ENCODE measurements at places on chromosomes 3 and 15.

- no peak for DNase-seq
Observed at GRCh38 chr3:188573956-188574355, 420.0 kb downstream of the LPP start.

DNA sequence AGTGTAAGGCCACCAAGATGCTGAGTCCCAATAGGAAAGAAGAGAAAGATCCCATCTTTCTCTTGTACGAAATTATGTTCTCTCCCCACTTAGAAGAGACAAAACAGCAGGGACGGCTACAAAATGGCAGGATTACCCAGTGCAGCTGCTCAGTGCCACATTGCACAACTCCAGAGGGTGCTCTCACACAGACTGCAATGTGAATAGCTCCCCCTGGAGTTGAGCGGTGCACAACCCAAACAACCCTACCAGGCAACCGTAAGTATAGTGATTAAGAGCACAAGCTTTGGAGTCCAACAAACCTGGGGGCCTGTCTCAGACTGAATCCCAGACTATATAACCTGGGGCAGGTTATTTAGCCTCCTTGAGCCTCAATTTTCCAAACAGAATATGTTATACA, 3.1 kb upstream of the BHLHE40 start:
- DNase-seq, result peak; percentile 66

DNA sequence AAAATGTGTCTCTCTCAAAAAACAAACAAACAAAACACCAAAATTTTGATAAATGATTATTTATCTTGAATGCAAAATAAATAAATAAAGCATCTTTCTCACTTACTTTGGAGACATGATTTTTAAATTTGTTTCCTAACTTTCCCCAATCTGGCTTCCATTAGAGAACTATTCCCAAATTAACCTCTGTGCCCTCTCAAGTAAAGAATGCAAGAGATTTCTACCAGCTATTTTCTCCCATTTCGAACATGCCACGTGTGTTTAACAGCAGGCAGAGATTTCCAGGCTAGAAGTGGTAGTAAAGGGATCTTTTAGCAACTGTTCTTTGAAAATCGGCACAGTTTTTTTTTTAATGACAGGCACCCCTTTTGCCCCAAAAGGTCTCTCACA, 269.1 kb downstream of the SHQ1 start:
- no peak for DNase-seq

- DNase-seq, result no peak
Observed at GRCh38 chr15:57235873-57236272, 140.4 kb upstream of the CGNL1 start.

- no peak for DNase-seq
Observed at GRCh38 chr3:152097770-152098169, 171.0 kb upstream of the MBNL1 start.

GRCh38 chr3:162525066-162525742, 1028.6 kb downstream of the OTOL1 start:
- no peak for DNase-seq

- no peak for DNase-seq
Observed at GRCh38 chr3:132231633-132232032, 85.6 kb upstream of the ACP3 start.

DNA sequence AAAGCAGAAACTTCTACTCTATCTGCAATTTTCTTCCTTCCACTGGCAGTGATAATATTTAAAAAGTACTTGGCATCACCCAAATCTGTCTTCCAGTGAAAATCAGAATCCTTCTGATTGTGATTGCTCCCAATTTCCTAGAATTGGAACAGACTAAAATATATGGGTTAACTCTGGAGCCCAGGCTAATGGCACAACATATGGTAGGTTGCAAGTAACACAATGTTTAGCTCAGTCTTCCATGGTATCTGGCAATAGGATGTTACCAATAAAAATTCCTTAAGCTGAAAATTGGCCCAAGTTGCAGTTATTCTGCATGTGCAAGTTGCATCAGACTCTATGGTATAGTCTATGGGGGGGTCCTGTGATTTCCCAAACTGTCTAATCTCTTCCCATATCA, 273.5 kb upstream of the ADAMTS9 start:
- no peak for DNase-seq

- DNase-seq, result no peak
Observed at GRCh38 chr3:43287500-43287873, 1.1 kb downstream of the SNRK start.

GRCh38 chr3:180646187-180646790, 33.0 kb downstream of the CCDC39 start:
- no peak for DNase-seq

DNA sequence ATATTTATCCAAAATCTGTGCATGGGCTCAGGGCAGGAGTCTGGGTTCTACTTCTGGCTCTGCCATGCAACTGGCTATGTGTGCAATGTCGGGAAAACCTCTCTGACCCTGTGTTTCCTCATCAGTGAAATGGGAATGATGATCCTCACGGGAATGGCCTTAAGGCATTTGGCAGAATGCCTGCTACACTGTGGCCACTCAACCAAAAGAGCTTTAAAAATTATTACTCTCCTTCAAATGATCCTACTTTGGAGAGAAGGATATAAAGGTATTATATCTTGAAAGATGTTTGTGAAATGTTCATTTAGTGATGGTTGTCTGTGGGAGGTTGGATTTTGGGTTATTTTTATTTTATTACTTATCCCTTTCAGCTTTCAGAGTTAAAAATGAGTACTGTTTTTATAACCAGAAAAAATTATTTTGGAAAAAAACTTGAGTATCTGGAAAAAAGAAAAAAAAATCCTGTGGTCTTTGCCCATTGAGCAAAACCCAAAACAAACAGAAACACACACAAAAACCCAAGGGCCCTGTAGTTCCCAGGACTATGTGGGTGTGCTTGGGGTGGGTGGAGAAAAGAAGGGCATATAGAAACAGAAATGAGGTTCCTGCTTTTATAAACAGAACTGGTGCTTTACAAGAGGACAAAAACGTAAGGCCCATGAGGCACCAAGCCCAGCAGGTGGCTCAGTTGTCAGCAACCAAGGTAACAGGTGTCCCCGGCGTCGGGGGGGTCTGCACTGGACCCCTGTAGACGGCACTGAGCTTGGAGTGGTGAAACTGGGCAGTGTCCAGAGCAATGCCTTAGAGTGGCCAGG, 22.0 kb downstream of the RGMA start:
- no peak for DNase-seq

GRCh38 chr3:175486255-175486654, 627.1 kb downstream of the NAALADL2 start:
- DNase-seq, result no peak

- no peak for DNase-seq
Observed at GRCh38 chr3:164730815-164731360, 347.4 kb downstream of the SI start.

DNA sequence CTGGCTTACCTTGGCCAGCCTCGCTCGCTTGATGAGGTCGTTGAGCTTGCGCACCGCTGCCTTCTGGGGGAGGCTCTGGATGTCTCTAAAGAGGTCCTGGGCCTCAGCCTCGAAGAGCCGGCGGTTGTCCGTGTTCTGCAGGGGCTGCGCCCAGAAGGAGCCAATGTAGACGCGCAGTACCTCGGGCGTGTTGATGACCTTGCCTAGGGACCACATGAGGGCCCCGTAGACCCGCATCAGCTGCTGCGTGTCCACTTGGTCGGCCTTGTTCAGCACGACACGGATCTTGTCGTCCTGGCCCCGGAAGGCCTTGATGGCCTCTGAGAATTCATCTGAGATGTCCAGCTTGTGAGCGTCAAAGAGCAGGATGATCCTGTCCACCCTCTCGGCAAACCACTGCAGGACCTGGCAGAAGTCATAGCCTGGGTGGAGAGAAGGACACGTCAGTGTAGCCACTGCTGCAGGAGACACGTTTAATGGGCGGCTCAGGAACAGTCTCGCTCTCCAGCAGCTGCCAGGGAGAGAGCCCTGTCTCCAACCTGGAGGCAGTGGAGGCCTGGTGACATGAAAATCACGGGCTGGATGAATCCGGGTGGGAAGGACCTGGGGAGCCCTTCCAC, 25.5 kb upstream of the SPTBN5 start:
- no peak for DNase-seq

DNA sequence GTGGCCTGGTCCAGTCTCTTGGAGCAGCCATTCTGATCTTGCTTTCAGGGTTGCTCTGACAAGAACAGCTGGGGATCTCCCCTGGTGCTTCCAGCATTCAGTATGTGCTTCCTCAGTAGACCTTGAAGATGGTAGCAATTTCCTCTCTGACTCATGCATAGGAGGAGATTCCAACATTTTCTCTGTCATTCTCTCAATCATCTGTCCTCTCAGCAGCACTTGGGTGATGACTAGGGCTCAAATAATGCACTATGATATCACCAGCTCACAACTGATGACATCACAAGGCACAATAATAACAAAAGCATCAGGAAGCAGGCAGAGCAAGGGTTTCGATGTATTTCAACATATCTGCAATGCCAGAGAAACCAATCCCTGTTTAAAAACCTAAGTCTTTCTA, 52.7 kb downstream of the NFKBIZ start:
- peak; percentile 24 for DNase-seq

GRCh38 chr3:8457039-8457438, 44.6 kb upstream of the LMCD1 start:
- DNase-seq, result no peak
